ENCODE measurements at places on chromosomes 6 and 20. TPM values are rescaled to one million over a fixed set of nuclear protein-coding genes. Genes with fewer than 3 reads are reported as not detected.

DNA sequence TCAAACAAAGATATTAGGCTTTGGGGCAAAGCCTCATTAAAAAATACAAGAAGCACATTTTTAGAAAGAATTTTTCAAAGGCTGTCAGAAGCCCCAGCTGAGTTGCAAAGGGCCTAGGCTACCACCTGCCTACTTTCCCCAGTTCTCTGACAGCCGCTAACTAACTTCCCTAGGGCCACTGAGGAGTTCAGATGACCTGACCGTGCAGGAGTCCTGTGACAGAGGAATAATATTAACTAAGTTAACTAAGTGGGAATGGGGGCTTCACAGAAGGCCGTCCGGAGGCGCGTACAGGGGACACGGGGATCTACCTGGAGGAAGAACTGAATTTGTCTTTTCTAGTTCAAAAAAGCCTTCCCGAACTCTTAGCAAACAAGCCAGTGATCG, 884 bp downstream of the MCHR2 start:
- H3K36me3 ChIP-seq = no peaks in the 10 kb centered on the region
- no peak for DNase-seq
- peaks cover 3% of the 10 kb centered on the region for H3K4me1 ChIP-seq
- no peak overlapping the region for H3K27ac ChIP-seq
- peaks cover 37% of the 10 kb centered on the region for H3K27me3 ChIP-seq
- H3K4me3 ChIP-seq = no peak overlapping the region

- DNase-seq = no peak
- H3K36me3 ChIP-seq = peaks cover 75% of the 10 kb centered on the region
- peaks cover 60% of the 10 kb centered on the region for H3K4me1 ChIP-seq
These were observed 43.3 kb downstream of the EZR start for GRCh38 chr6:158775832-158776231.

Gene IMPG1
- total RNA-seq = not detected

Gene RBM12
- total RNA-seq = 122 TPM

All from activated CD4-positive, alpha-beta T cell treated with anti-CD3 and anti-CD28 coated beads for 36 hours (primary cell).